Testis (tissue), 5 donors: ENCODE measurements at places on chromosomes 7 and 10. TPM values are rescaled to one million over a fixed set of nuclear protein-coding genes. Genes with fewer than 3 reads are reported as not detected.

NOLC1 gene
- total RNA-seq: 63.8 TPM

PGAM2 gene
- total RNA-seq: 139 TPM

- H3K27me3 ChIP-seq: no peaks in the 10 kb centered on the region
- no peak overlapping the region for H3K27ac ChIP-seq
- H3K4me3 ChIP-seq: no peak overlapping the region
- H3K36me3 ChIP-seq: no peaks in the 10 kb centered on the region
- no peak for DNase-seq
- H3K4me1 ChIP-seq: no peaks in the 10 kb centered on the region
Measured at GRCh38 chr10:114258274-114258840, 19.3 kb downstream of the VWA2 start.

GRCh38 chr7:101163279-101164070 lies 1.9 kb downstream of the VGF start:
- H3K4me3 ChIP-seq: peak overlapping the region; percentile 26
- no peaks in the 10 kb centered on the region for H3K36me3 ChIP-seq
- no peaks in the 10 kb centered on the region for H3K27me3 ChIP-seq
- DNase-seq: peak; percentile 54
- H3K27ac ChIP-seq: no peak overlapping the region
